NCI-H1417 (cell line): ENCODE measurements at places on chromosomes 1 and 21.

- DNase-seq: no peak
Observed at GRCh38 chr1:35577071-35577998, 4.2 kb downstream of the TFAP2E start.

DNA sequence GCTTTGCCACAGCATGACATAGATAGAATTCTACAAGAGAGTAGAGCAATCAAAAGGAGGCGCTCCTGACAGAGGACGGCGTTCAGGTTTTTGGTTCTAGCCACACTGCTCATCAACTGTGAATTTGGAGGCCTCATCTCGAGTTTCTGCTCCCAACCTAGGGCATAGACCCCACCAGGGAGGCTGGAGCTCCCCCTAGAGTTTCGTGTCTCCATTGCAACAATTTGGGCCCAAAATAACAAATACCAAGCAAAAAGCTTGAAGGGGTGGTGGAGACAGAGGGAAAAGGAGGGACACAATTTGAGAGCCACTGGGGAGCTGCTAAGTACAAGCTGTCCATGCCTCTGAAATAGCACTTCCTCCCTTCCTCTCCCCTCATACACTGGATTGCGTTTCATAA lies 297.0 kb downstream of the GPATCH2 start:
- DNase-seq: peak; percentile 53

DNA sequence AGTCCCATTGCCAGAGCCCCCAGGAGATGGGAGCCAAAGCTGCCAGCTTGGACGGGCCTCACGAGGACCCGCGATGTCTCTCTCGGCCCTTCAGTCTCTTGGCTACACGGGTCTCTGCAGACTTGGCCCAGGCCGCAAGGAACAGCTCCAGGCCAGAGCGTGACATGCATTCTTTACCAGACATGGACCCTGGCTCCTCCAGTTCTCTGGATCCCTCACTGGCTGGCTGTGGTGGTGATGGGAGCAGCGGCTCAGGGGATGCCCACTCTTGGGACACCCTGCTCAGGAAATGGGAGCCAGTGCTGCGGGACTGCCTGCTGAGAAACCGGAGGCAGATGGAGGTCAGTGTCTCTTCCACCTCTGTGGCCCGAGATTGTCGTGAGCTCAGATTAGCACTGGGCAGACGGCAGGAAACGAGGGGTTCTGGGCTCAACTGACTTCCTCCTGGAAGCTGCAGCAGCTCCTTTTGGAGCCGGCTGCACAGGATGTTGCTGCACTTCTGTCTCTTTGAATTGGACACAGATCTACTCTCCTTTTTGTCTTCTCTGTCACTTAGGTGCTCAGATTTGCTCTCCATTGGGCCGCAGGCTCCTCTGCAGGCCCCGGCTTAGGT lies 68.0 kb downstream of the DISC1 start:
- DNase-seq: no peak

DNA sequence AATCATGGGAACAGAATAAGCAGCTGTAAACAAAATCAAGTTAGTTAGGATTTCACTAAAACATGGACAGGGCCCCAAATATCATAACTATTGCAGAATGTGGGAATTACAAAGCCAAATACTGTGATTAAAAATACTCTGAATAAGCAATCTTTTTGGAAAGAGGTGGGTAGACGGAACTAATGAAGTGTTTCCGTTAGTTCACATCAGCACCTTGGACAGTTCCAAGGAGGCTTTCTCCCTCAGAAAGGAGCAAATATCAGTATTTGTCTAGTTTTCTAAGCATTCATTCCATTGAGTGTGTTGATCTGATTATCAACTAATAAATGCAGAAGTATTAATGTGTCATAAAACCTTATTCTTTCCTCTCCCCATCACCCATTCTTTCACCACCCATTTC lies 97.4 kb downstream of the FAM78B start:
- no peak for DNase-seq

DNA sequence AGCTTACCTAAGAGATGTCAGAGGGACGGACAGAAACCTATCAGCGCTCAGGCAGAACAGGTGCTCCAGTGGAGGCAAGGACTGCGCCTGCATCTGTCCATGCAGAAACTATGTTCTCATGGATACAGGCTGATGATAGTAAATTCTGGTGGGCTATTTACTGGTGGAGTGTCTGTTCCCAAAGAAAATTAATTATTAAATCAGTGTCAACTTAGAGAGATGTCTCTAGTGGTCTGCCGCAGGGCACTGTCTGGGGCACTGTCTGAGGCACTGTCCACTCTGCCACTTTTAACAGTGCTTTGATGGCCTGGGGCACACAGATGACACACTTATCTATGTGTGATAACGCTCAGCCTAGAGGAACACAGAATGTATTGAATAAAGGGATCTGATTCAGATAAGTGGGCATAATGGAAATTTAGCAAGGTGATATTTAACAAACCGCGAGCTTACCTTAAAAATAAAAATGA lies 148.1 kb downstream of the RGS7 start:
- DNase-seq: no peak

DNA sequence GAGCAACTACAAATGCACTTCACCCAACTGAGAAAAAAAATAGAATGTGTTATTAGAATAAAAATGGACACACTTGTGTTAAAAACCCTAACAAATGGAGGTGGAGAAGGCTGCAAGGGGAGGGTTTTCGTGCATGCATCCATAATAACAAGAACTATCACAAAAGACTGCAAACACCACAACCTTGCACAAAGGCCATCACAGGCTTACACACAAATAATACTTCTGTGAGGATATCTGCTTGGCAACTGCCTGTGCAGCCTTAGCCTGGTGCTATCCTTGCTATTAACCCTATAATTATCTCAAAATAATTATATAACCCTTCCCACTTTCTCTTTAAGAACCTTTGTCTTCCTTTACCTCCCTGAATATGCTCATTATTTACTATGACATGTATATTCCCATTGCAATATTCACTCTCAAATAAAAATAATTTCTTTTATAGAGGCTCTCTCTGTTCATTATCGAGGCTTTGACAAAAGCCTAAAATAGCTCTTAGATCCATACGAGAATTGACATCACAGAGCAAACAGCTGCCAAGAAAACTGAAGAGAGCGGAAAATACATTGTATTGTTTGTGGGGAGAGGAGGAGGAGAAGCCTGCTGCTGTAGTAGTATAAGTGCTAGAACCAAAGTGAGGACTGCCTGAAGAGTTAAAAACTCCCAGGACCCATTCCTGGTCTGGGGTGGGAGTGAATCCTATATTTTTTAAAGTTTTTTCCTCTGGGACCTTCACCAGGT lies 1768.7 kb downstream of the BRINP3 start:
- peak; percentile 93 for DNase-seq

- no peak for DNase-seq
Observed at GRCh38 chr1:219427403-219427802, 185.5 kb downstream of the ZC3H11B start.

DNA sequence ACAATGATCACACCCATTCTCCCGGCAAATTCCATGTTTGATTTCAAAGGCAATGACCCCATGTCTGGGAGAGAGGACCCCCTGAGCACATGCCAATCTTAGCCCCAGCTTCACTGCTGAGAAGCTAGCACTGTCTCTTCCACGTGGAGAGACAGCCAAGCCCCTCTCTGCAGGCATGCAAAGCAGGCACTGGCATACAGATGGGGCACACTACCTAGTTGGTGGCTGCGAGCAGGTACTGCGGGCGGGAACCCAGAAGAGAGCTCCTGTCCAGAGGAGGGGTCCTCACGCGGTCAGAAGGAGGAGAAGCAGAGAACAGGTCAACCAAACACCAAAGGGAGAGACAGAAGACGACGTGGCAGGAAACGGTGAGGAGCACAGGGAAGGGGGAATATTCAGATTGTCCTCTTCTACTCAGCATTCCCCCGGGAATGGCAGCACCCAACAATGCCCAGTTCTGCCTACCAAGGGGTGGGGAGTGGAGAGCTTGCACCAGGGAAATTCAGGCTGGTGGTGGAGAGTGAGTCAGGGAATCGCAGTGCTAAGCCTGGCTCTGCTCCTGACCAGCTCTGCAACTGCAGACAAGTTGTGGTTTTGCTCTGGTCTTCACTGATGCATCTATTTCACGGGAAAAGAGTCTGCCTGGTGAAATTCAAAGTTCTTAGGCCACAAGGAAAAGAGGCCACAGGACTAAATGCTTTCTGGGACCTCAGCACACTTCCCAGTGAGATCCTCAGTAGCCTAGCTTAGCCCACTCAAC lies 48.1 kb upstream of the GOLT1A start:
- no peak for DNase-seq

- DNase-seq: no peak
Observed at GRCh38 chr1:54112027-54112426, 40.8 kb downstream of the CDCP2 start.

GRCh38 chr1:38559446-38560165 lies 300.0 kb downstream of the RRAGC start:
- no peak for DNase-seq

- peak; percentile 66 for DNase-seq
Observed at GRCh38 chr1:112957133-112957812, 1.3 kb upstream of the SLC16A1 start.

DNA sequence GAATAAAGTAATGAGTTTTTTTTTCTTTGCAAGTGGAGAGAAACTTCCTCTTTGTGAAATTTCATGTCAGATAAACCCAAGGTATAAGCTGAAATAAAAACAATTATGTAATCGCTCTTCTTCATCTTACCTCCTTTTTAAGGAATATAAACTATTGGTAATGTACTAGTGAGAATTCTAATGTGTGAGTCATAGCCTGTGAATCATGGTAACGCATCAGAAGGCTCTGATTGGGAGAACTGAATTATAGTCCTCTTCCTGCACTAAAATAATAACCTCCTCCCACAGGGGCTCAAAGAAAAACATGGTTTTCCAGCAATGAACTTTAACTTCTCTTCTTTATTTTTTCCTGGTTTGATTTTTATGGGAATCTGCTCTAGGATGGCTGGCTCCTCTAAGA lies 57.1 kb upstream of the COX20 start:
- DNase-seq: no peak

DNA sequence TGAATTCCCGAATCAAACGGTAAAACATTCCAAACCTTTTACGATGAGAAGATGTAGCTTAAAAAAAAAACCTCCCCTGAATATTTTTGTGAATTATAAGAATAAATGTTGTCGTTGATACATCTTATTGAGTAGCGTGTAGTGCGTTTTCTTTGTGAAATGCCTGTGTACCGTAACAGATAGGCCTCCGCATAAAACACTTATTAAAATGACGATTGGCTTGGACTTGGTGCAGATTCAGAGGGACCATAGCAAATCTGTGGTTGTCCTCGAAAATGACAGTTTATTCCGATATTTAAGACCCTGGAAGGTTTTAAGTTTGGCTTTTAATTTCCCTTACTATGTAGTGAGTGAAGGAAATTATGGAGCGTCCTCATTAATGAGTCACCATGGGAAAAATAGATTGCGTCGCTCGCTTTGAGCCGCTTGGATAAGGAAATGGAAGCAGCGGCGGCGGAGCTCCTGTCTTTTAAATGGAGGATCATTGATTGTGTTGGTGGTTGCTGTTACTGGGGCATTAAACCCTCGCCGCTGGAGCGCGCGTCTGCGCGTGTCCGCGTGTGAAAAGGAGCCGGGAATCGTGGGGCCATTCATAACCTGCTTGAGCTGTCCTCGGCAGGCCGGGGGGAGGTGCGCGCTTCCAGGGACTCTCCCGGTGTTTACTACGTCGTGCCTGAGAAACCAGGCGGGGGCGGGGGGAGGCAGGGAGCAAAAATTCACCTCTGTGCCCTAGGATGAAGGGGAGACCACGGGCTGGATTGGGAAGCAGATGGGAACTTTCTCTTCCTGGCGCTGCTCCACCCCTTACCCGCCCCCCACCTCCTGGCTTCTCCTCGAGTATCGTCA lies 1.6 kb downstream of the SPEN start:
- DNase-seq: peak; percentile 94

DNA sequence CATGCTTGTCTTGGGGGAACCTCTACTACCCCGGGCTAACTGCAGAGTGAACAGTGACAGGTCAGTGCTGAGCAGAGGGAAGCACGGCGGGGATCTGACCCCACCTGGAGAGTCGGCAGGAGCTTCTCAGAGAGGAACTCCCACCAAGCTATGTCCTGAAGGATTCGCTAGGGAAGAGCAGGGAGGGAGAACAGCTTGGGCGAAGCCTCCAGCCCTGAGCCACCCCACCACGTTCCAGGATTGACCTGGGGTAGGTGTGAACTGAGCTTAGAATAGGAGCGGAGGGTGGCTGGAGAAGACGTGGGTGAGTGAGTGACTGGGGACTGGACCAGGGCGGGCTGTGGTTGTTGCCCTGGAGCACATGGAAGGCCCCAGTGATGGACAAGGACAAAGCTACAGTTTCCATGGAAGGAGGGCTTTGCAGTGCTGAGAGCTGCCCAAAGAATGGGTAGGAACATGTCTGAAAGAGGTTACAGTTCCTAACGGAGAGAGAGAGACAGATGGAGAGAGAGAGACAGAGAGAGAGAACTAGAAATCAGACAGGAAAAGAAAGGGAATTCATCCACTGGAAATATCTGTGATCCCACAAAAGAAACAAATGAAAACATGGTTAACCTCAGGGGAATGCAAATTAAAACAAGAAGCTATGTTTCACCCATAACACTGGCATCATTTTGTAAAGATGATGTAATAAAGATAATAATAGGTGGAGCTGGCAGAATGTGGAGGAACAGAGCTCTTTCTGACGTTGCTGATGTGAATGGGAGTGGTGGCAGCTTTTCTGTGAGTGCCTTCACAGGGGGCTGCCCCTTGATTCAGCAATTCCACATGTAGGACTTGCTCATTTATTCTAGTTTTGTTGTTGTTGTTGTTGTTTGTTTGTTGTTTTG lies 17.2 kb downstream of the BSND start:
- no peak for DNase-seq

DNA sequence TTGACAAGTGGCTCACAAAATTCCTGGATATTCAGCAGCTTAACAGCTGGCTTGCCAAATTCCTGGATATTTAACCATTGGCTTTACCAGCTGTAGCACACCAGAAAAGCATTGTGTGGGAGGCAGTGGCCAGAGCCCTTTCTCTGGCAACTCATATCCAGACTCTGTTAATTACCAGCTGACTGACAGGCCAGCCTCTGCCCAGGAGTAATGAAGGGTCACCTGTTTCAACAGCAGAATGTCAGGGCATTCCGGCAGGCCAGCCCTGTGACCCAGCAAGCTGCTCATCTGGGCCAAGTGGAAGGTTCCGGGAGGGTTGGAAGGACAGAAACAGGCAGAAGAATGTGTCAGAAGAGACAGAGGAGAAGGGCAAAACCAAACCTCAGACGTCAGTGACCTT lies 35.2 kb upstream of the KIRREL1 start:
- no peak for DNase-seq

- DNase-seq: peak; percentile 45
Observed at GRCh38 chr1:12469990-12470389, 148.0 kb downstream of the DHRS3 start.

GRCh38 chr1:36349241-36349671 lies 25.8 kb upstream of the EVA1B start:
- no peak for DNase-seq

- DNase-seq: no peak
Observed at GRCh38 chr1:211697356-211697755, 21.9 kb upstream of the NEK2 start.

DNA sequence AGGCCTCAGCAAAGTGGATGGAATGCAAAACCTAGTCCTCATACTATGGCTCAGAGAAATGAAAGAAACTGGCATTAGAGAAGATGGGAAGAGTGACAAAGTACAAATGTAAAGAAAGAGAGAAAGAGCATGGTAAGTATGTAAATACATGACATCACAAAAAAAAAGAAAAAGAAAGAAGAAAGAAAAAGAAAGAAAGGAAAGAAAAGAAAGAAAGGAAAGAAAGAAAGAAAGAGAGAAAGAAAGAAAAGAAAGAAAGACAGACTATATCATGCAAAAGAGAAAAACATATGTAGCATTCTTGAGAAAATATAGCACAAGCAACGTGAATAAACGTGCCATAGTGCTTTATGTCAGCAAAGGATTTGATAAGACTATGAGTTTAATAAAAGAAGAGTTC lies 76.1 kb upstream of the CACHD1 start:
- no peak for DNase-seq
